ENCODE measurements at places on chromosomes 7 and 10.

DNA sequence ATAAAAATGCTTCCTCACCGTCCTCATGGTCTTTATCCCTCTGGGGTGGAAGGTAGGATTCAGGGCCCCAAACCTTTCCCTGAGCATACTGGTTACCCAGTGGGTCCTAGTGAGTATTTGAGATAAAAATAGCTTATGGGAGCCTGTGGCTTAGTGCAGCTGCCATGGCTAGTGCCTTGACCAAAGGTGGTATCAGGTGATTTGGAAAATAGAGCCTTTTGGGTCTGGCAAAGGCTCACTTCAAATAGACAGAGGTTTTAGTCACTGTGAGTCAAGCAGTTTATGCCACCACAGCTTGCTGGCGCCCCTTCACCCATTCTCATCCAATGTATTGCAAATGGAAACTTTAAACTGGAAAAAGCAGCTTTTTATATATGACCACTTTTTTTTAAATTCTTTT, 30.4 kb downstream of the PLAU start:
- DNase-seq: no peak

GRCh38 chr7:13826752-13827151, 162.7 kb downstream of the ETV1 start:
- no peak for DNase-seq

GRCh38 chr7:28410628-28411531, 1.4 kb upstream of the CREB5 start:
- no peak for DNase-seq

DNA sequence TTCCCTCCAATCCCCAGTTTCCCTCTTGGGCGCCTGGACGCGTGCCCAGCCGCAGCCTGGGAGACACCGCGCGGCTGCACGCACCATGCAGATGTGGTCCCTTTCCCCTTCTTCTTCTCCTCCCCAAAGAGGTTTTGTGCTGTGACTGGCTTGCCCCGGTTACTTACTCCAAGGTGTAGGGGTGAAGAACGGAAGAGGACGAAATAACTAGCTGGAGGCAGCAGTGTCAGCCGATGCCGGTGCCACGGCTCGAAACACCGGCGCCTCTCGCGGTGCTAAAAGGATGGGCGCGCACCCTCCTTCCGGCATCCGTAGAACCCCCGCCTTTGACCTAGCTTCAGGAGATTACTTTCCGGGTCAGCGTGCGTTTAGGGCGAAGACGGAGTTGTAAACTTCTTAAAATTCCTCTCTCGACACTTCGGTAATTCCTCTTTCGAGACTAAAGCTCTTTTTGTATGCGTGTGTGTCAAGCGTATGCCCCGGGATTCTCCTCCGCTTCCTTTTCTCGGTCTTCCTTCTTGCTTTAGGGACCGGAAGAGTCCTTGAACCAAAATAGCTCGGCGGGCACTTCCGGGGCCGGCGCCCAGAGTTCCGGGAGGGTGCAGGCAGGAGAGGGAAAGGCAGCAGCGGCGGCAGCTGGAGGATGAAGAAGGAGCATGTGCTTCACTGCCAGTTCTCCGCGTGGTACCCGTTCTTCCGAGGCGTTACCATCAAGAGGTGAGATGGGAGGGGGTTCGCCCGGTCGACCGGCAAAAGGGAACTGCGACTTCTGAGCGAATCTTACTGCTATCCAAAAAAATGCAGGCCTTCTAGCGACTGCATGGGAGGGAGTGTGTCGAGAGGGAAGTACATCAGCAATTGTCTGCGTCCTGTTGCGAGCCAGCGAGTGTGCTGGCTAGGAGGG, at the start of the genes CDC123 and NUDT5:
Gene CDC123 (plus strand): TSS at position 586 of the 904 bp plus-strand sequence. CDS start 58 bp downstream, at position 644.
Gene NUDT5 (minus strand): TSS at position 289 of the 904 bp plus-strand sequence. CDS start 9,600 bp downstream, outside the sequence.
- peak; percentile 90 for DNase-seq

GRCh38 chr7:27116962-27117886, 13.3 kb downstream of the HOXA4 start:
- no peak for DNase-seq

DNA sequence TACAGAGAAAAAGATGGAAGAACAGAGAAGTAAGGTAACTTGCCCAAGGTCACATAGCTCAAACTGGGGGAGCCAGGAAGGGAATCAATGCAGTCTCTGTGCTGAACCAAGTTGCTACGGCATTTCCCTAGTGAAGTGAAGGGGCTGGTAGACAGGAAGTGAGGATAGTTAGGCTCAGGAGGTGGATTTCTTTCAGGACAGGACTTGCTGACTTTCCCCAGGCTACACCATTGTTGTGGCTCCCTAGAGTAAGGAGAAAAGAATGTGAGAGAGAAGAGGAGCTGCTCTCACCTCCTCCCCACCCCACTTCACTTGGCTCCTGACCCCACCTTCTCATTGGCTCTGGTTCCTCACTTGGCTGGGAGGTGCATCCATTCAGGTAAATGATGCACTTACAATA, 316.9 kb downstream of the INHBA start:
- DNase-seq: no peak

DNA sequence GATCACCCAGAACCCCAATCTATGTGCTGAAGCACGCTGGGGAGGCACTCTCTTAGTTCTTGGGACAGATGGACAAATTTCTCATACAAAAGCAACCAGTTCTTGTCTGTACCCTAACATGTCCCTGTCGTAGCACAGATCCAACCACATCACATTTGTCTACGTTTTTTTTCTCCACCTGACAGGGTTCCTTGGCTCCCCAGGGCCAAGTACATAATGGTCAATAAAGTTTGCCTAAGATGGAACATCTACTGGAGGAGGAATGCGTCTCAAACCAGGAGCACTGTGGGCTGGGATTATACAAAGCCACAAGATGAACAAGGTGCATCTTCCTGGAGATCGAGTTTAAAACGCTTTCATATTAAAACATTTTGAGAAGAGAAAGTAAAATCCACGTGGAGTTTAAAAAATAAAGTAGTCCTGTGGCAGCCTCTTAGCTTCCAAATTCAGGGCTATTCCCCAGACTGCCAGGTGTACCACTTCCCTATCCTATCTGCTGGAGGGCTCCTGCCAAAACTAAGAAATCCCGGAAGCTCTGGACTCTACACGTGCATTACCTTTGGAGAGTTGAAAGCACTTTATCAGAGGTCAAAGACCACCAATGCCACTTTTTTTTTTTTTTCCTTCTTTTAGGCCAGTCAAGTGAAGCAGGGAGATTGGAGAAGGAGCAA, 1.4 kb downstream of the TMEM243 start:
- DNase-seq: no peak

- DNase-seq: no peak
Observed at GRCh38 chr10:128505346-128505745, 379.1 kb upstream of the MKI67 start.

DNA sequence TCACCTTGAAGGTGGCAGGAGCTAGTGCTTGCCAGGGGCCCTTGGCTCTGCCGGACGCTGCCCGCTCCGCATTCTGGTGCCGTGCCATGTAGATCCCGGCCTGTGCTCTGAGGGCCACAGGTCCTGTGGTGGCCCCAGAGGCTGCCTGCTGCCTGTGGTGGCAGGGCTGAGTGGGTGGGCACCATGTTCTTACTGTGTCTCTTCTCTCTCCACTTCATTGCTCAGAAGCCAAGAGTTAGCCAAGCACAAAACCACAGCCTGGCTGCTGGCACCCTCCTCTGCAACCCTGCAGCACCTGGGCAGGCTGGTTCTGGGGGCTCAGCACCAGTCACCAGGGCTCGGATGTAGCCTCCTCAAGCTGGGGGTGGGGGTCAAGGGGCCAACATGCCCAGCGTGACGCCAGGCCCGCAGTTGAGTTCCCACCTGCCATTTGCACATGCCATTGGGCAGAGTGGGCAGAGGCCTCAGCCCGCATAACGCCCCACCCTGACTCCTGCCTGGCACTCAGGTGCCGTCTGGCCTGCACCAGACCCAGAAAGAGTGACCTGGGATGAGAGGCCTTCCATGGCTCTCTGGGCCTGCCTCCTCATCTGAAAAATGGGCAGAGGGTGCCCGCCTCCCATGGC, 16.3 kb downstream of the ZMIZ1 start:
- no peak for DNase-seq

DNA sequence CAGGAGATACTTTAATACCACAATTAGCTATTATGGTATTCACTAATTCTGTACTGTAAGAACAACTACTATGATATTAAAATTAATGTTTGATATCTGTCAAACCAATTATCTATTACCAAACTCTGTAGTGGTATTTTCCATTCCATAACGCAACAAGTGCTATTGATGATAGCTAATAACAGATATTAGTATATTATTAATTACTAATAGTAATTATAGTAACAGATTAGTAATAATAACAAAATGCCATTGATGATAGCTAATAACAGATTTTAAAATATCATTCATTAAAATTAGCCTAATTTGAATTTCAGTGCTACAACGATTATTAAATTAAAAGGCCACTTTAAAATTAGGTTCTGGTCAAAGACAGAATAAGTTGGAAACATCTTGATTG, 93.5 kb downstream of the BTRC start:
- DNase-seq: no peak

GRCh38 chr10:111139567-111139966, 62.7 kb downstream of the ADRA2A start:
- no peak for DNase-seq

DNA sequence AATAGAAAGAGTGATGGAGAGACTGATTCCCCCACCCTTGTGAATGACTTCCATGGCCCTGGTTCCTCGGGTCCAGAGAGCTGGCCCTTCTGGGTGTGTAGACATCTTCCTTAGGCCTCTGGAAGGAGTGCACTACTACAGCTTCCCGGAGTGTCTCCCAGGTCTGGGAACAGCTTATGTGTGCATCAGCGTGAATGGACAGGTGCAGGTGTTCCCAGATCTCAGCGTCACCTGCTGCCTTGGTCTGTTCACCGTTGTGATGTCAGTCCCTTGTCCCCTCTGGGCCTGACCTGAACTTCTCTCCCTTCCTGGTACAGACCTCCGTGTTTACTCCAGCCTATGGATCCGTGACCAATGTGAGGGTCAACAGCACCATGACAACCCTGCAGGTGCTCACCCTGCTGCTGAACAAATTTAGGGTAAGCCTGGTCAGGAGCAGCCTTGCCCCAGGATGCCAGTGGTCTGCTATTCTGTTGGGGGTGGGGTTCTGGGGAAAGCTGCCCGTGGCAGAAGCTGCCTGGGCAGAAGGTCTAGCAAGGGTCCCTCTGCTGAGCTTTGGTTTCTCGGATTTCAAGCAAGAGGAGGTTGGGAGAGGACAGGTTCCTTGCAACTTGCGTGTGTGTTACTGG, 10.5 kb upstream of the DEPP1 start:
- DNase-seq: peak; percentile 25

- DNase-seq: no peak
Observed at GRCh38 chr10:122018951-122019413, 30.0 kb downstream of the TACC2 start.

GRCh38 chr10:26860102-26860442, 686 bp downstream of the ABI1 start:
- no peak for DNase-seq

- DNase-seq: no peak
Observed at GRCh38 chr10:117667831-117668230, 125.3 kb downstream of the EMX2 start.

GRCh38 chr7:130734815-130735716, 1.1 kb upstream of the KLF14 start:
- DNase-seq: no peak

DNA sequence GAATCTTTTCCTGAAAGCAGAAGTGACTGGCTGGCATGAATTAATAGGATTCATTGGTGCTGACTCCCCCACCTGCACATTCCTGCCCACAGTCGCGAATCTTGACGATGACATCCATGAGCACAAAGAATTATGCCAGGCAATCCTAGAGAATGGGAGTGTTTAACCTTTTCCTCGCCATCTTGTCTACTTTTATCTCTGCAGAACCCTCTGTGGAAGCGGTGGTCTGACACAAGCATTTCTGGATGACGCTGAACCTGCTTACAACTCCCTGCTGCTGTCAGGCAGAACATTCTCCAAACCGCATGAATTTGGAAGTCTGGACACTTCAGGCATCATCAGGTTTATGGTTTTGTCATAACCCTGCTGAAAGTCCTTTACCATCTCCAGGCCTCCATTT, 36.5 kb downstream of the KLF6 start:
- no peak for DNase-seq

DNA sequence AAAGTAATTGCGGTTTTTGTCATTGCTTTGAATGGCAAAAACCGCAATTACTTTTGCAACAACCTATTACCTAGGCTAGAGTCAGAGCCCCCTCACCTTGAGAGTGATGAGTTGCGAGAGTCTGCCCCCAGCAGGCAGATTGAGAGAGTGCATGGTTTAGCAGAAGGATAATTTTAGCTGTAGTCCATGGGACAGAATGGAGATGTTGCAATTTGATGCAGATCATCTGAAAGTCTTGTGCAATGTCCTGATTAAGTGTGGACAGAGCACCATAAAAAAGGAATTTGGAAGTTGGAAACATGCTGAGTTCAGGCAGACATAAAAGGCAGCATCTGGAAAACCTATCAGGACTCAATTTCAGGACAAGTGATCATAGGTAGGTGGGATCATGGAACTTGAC, 48.7 kb downstream of the GPR141 start:
- DNase-seq: no peak

DNA sequence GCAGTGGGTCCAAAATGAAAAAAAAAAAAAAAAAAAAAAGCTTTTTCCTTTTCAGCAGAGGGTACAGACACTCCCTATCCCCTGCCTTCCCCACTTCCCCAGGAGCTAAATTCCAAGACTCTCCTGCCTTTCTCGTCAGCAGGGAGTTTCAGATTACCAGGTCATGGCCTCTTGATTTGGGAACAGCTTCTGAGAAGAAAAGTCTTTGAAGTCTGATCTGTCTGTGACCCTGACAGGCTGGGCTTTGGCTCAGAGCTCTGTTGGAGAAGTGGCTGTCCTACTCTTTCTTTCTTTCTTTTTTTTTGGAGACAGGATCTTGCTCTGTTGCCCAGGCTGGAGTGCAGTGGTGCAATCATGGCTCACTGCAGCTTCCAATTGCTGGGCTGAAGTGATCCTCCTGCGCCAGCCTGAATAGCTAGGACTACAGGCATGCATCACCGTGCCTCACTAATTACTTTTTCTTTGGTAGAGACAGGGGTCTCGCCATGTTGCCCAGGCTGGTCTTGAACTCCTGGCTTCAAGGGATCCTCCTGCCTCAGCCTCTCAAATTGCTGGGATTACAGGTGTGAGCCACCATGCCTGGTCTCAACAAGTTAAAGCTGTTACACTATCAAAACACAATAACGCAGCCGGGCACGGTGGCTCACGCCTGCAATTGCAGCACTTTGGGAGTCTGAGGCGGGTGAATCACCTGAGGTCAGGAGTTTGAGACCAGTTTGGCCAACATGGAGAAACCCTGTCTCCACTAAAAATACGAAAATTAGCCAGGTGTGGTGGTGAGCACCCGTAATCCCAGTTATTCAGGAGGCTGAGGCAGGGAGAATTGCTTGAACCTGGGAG, 59.9 kb downstream of the COL26A1 start:
- no peak for DNase-seq

DNA sequence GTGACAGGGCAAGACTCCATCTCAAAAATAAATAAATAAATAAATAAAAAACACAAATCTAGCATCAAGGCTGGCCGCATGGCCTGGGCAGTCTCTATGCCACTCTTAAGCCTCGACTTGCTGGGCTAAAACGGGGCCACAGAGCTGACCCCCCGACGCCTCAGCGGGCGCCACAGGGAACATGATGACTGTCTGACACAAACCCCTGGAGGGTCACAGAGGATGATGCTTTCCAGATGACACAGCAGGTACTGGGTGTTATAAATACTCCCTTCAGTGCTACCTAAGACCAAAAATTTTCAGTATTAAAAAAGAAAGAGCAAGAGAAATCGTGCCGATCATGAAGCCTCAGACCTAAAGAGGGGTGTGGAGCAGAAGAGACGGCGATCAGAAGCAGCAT, 176.8 kb downstream of the MAD1L1 start:
- no peak for DNase-seq

- no peak for DNase-seq
Observed at GRCh38 chr7:100109521-100110163, 8.2 kb downstream of the AP4M1 start.

Data from activated T-cell treated with anti-CD3 and anti-CD28 coated beads, Interleukin-2, amount 50 U/mL, for 24 hours (primary cell).